ENCODE measurements at places on chromosomes 6 and 20.

DNA sequence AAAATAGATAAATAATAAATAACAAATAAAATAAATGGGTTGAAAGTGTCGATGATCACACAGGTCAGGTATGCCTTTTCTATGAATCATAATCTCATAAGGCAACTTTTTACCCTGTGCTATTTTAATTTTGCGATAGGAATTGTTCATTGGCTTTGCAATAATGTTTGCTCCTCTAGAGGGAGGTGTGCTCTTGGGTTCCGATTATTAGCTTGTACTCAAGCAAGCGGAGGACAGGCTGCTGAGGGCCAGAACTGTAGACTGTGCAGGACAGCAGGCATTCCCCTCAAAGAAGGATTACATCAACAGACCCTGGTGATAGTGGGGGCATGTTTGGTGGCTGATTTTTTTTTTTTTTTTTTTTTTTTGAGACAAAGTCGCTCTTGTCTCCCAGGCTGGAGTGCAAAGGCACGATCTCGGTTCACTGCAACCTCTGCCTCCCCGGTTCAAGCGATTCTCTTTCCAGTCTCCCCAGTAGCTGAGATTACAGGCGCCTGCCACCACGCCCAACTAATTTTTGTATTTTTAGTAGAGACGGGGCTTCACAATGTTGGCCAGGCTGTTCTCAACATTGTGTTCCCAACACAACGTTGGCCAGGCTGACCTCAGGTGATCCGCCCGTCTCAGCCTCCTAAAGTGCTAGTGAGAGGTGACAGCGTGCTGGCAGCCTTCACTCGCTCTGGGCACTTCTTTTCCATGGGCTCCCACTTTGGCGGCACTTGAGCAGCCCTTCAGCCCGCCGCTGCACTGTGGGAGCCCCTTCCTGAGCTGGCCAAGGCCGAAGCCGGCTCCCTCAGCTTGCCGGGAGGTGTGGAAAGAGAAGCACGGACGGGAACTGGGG, 35.6 kb downstream of the RIOK1 start:
- DNase-seq: no peak

GRCh38 chr6:62740596-62740995, 454.6 kb upstream of the KHDRBS2 start:
- no peak for DNase-seq

- no peak for DNase-seq
Measured at GRCh38 chr6:4664117-4664626, 112.0 kb upstream of the CDYL start.

DNA sequence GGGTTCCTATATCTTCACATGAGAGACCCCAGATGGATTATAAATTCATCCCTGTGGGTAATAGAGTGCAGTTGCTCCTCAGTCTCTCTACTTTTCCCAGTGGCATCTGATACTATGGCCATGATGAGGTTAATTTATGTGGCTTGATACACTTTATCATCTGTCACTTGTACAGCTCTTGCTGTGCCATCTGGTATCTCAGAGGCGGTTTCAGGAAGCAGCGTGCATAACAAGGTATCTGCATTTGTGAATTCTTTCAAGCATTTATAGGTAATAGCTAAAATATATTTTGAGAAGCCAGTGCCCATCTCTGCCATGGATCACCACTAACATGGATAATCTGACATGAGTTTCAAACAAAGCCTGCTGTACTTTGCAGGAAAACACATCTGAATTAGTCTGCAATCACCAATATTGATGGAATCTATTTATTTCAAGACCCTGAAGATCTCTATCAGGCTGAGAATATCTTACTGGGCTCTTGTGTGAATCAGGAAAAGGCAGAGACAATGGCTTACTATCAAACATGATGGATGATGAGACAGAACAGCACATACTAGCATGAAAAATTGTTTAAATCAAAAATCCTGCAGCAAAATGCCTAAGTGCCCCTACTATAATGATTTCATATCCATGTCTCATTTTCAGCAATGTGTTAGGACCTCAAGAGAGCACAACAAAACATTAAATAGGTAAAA, 548.7 kb upstream of the MAP3K7 start:
- DNase-seq: no peak

GRCh38 chr20:44133424-44133823, 53.6 kb downstream of the JPH2 start:
- DNase-seq: no peak

- DNase-seq: no peak
Measured at GRCh38 chr6:52937908-52938307, 28.4 kb upstream of the GSTA3 start.

GRCh38 chr6:1635305-1636010, 25.7 kb downstream of the FOXC1 start:
- no peak for DNase-seq

- DNase-seq: no peak
Measured at GRCh38 chr6:25064006-25064405, 128.2 kb upstream of the RIPOR2 start.

- DNase-seq: no peak
Measured at GRCh38 chr6:106158816-106159215, 72.7 kb downstream of the PRDM1 start.

DNA sequence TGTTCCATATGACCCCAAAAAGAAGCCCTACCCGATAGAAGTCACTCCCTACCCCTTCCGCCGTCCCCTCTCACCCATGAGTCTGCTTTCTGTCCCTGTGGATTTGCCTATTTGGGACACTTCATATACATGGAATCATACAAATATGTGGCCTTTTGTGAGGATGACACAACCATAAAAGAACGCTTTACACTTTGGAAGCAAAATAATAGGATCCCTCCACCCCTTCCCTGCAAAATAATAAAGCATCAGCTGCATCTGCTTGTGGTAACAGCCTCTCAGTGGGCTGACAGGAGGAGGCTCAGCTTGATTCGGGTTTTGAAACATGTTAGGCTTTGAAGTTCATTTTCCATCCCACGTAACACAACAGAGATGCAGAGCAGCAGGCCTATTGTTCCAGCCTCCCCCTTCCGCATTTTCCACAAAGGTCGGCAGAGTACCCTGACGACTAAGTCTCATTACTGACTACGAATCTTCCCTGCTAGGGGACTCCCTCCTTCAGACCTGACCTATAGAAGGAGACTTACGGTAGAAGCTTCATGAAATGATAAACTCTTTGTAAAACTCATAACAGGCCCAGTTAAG, 99.1 kb downstream of the ALDH8A1 start:
- no peak for DNase-seq

GRCh38 chr20:41508335-41508734, 109.8 kb downstream of the CHD6 start:
- no peak for DNase-seq

DNA sequence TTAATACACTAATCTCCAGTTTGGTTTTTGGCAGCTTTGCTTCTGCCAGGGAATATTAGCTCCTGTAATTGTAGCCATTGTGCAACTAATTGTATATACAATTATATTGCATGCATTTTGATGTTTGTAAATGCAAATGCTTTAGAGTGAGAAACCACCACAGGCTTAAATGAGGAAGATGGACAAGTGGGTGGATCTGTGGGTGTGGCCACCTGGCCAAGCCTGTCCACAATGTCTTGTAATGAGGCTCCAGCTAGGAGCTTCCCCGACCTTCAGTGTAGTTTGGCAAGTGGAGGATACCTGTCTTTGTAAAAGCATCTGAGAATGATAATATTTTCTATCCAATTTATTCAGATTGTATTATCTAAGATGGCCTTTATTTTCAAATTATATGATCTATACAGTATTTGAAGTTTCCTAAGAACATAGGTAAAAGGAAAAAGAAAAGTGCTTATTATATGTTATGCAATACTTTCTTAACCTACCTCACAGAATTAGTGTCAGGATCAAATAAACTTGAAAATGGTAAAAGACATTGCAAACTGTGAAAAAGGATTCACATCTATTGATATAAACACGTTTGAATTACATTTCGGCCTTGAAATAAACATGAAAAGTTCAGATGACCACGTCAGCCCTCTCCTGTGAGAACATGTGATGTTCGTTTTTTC, 49.3 kb upstream of the ARID1B start:
- DNase-seq: no peak

All from stimulated activated CD4-positive, alpha-beta T cell treated with anti-CD3 and anti-CD28 coated beads, Interleukin-1b, Interleukin-23, amount 100 ng/mL, for 48 hours (primary cell).